Fibroblast of the aortic adventitia (primary cell): ENCODE measurements at places on chromosomes 1 and 21. TPM values are rescaled to one million over a fixed set of nuclear protein-coding genes. Genes with fewer than 3 reads are reported as not detected.

The RNF186 gene
- not detected in 2 replicates for total RNA-seq

The GBP4 gene
- total RNA-seq, result 0.09 and 3.7 TPM in 2 replicates

The ALG14 gene
- total RNA-seq, result 1.2 and 2.4 TPM in 2 replicates

The CITED4 gene
- 3.5 and 3.6 TPM in 2 replicates for total RNA-seq

The CFHR1 gene
- total RNA-seq, result 1.1 TPM in 1 of 2 replicates, not detected in the other

The OR6N1 gene
- 0.16 TPM in 1 of 2 replicates, not detected in the other for total RNA-seq

The C1orf105 gene
- total RNA-seq, result not detected in 2 replicates

The FABP3 gene
- total RNA-seq, result 44.2 and 60.6 TPM in 2 replicates

The MASP2 gene
- total RNA-seq, result not detected in 2 replicates

The DRAXIN gene
- 2.4 TPM in 1 of 2 replicates, not detected in the other for total RNA-seq

The ARTN gene
- total RNA-seq, result not detected in 2 replicates

The SELENBP1 gene
- total RNA-seq, result 26.8 and 70.5 TPM in 2 replicates

The OR2L2 gene
- total RNA-seq, result not detected in 2 replicates

The SLC25A34 gene
- 0.54 and 0.65 TPM in 2 replicates for total RNA-seq

The FCRL2 gene
- not detected in 2 replicates for total RNA-seq

The TMEM50A gene
- 161 and 206 TPM in 2 replicates for total RNA-seq

The LIN28A gene
- not detected in 2 replicates for total RNA-seq

The IFNLR1 gene
- 0.36 TPM in 1 of 2 replicates, not detected in the other for total RNA-seq

The PLA2G2A gene
- total RNA-seq, result 0.27 TPM in 1 of 2 replicates, not detected in the other

The IFI44 gene
- 14.2 and 66.6 TPM in 2 replicates for total RNA-seq

The FCAMR gene
- not detected in 2 replicates for total RNA-seq

The ORC1 gene
- total RNA-seq, result 0.49 and 12.6 TPM in 2 replicates

The SMG5 gene
- total RNA-seq, result 29.9 and 43.3 TPM in 2 replicates

The CHIA gene
- not detected in 2 replicates for total RNA-seq
